ENCODE measurements at places on chromosomes 13 and 19.

DNA sequence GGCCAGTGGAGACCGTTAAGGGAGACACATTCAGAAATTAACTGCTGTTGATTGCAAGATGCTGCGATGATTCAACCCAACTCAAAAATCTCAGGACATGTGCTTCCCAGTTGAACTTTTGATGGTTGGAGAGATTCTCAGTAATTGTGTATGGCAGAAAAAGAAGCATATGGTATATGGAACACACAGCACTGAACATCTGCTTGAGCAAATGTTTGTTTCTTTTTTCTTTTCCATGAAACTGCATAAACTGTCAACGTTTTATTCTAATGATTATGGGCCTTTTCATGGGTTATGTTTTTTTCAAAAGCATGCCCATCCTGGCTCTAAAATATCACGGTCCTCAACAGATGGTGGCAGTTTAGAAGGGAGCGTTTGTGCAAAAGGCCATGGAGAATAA, 40.1 kb upstream of the USP29 start:
- DNase-seq, result no peak

DNA sequence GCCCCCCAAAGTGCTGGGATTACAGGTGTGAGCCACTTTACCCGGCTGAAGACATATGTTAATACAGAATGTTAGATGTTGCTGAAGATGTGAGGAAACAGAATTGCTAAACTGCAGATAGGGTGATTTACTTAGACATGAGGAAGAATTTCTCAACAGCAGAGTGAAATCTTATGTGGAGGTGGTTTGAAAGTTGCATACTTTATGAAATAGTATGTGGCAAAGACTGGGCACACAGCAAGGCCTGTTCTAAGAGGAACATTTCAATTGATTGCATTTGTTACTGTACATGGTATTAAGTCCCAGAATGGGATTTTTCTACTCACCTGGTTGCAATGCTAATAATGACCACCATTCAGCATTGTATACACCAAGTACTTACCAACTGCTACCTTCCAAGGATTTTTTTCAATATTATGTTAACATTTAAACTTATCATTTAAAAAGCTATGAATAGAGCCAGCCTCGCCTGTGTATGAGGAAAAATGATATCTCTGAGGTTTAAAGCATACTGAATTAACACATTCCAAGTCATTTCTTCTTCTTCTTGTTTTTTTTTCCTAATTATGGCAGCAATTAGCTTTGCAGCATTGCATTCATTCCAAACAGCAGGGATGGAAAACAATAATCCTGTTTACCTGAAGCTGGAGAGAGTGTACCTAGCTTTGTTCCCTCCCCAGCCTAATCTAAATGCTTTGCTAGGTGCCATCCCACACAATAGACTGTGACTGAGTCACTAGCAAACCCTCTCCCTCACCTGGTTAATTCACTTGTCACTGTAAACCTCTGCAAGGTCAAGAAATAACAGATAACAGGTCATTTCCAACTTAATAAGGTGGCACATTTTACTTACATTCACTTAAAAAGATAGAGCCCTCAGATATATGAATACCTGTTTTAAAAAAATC, 19.4 kb upstream of the KLF5 start:
- no peak for DNase-seq

DNA sequence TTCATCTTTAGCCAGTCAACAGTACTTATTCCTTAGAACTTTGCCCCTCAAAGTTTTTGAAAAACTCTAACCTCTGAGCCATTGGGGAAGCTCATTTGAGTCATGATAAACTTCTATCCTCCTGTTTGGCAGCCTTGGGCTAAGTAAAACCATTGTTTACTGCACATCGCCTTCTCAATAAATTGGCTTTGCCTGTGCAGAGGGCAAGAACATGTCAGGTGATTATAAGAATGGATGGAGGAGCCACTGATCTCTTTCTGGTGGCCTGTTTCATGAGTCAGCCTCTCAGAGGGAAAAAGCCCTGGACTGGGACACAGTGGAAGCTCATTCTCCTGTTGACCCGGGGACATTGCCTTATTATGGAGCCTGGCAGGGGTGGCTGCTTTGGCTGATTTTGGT, 19.4 kb upstream of the PSG4 start:
- DNase-seq, result no peak

DNA sequence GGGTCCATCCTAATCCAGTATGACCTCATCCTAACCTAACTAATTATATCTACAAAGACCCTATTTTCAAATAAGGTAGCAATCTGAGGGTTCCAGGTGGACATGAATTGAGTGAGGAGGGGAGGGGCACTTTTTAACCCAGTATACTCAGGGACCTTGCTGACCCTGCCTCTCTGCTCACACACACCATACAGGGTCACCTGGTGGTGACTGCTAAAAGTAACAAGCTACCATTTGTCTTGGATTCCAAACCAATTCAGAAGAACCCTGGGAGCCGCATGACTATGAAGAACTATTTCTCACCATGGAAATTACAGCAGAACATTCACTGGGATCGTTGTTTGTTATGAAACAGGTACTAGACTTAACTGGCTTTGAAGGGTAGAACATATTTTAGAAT, 151.9 kb downstream of the LACC1 start:
- DNase-seq, result no peak

- no peak for DNase-seq
Observed at GRCh38 chr13:77502104-77502720, 33.3 kb upstream of the SCEL start.

DNA sequence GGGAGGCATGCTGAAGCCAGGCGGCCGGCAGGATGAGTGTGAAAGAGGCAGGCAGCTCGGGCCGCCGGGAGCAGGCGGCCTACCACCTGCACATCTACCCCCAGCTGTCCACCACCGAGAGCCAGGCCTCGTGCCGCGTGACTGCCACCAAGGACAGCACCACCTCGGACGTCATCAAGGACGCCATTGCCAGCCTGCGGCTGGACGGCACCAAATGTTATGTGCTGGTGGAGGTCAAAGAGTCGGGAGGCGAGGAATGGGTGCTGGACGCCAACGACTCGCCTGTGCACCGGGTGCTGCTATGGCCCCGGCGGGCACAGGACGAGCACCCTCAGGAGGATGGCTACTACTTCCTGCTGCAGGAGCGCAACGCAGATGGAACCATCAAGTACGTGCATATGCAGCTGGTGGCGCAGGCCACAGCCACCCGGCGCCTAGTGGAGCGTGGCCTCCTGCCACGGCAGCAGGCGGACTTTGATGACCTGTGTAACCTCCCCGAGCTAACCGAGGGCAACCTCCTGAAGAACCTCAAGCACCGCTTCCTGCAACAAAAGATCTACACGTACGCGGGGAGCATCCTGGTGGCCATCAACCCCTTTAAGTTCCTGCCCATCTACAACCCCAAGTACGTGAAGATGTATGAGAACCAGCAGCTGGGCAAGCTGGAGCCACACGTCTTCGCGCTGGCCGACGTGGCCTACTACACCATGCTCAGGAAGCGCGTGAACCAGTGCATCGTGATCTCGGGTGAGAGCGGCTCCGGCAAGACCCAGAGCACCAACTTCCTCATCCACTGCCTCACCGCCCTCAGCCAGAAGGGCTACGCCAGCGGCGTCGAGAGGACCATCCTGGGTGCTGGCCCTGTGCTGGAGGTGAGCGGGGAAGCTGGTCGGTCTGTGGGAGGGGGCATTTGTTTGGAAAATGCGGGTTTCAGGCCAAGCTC, 26.4 kb downstream of the MYO9B start:
- DNase-seq, result no peak

All from stimulated activated CD4-positive, alpha-beta T cell treated with anti-CD3 and anti-CD28 coated beads, TNF-alpha, amount 100 ng/mL, for 1 hour (primary cell).